Renal cortex interstitium (tissue), 15 donors: ENCODE measurements at places on chromosomes 1 and 21.

GRCh38 chr1:246005067-246005466 is 502.0 kb downstream of the SMYD3 start:
- no peak for DNase-seq

DNA sequence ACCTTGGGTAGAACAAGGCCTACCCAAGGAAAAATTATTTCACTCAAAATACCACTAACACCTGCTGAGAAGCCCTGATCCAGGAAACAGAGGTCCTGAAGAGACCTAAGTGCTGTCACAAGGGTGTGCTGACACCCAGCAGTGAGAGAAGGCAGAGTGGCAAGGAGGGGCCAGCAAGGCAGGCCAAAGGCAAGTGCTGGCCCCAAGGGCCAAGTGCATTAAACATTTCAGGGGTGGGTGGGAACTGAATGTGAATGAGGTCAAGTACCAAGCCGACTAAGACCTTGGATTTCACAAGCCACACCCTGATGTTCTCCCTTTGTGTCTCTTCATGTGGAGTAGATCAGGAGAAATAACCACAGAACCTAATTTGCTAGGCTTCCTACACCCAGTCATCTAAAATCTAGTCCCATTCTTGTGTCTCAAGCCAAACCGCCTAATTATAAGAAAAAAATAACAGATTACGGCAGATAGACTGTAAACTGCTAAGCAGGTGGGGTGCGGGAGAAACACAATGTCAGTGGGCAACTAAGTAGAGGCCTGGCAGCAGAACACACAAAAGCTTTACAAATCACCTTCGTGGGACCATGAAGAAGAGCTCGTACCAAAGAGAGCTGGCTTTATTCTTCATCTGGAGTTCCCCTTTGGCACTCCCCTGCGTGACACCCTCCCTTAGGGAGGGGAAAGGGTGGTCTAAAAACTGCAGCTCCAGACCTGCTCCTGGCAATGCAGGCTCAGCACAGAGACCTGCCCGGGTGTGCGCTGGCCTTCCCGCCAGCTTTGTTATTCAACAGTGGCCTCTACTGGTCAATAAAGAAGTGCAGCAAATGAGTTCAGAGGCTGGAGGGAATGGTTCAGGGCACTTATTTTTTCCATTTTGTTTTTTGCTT is 8.7 kb downstream of the UBE2G2 start:
- no peak for DNase-seq

DNA sequence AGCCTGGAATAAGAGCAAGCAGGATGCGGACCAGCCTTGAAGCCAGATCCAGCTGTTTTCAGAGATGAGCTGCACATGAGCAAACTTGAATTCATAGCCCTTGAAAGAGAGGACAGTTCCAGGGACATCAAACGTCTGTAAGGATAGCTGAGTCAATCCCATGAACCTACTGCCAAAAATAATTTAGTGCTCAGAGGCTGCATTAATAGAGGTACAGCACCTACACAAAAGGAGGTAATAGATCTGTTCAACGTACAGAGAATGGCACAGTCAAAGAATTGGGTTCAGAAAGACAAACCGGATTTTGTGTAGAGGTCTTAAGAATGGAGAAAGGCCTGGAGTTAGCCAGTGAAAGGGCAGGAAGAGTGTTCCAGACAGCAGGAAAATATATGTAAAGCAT is 110.8 kb upstream of the ZC3H12A start:
- no peak for DNase-seq

GRCh38 chr1:214615109-214615508 is 12.1 kb downstream of the CENPF start:
- no peak for DNase-seq

DNA sequence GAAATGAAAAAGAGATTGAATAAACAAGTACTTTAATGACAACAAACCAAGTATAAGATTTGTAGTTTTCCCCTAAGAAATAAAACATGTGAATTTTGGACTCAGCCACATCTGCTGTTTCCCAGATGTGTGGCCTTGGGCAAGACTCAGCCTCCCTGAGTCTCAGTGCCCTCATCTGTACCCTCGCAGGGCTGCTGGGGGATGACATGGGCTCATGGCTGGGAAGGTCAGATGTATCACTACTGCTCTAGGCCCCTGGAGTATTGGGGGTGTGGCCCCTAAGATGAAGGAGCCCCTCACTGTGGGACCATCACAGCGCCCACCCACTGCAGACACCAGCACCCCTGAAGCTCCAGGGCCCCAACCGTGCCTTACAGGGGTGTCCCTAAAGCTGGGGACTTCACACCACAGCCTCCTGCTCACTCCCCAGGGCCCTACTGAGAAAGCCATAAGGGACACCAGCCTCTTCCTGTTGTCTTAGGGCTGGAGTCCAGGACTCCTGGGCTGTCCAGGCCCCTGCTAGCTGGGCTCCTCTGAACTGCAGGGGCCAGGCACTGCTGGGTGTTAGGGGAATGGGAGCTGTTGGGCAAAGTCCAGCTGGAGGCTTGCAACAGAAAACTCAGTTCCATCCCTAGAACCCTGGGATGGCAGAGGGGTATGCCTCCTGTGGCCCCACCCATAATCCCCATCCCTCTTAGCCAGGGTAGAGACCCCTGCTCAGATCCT is 104.0 kb upstream of the WNT4 start:
- no peak for DNase-seq

DNA sequence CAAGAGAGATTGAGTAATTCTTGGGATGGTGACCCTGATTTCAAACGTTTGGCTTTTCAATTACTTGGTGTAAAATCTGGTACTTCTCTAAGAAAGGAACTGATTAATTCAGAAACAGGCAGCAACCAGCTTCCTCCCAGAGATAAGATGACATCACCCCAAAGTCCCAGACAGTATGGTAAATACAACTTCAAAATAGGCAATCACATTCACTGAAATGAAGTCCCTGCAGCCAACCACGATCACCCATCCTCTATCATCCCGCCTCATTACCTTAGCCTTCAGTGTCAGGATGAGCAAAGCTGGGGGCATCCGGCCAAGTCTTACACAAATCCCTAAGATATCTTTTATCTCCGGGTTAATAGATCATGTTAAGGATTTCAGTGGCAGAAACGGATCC is 26.4 kb upstream of the RUNX1 start:
- DNase-seq = no peak
